SK-N-SH (cell line): ENCODE measurements at places on chromosomes 4 and X.

DNA sequence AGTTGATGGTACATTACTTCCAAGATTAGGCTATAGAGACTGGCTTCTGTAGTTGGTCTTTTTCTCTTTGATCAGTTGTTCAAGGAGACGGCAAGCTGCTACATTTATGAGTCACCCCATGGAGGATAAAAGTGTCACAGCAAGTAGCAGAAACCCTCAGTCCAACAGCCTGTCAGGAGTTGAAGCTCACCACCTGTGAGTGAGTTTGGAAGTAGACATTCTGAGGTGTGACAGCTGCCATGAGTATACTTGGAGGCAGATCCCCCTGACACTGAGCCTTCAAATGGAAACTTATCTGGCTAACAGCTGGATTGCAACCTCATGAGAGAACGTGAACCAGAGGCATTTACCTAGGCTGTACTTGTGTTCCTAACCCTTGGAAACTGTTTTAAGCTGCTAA is 68.0 kb downstream of the CCNG2 start:
- DNase-seq = no peak

DNA sequence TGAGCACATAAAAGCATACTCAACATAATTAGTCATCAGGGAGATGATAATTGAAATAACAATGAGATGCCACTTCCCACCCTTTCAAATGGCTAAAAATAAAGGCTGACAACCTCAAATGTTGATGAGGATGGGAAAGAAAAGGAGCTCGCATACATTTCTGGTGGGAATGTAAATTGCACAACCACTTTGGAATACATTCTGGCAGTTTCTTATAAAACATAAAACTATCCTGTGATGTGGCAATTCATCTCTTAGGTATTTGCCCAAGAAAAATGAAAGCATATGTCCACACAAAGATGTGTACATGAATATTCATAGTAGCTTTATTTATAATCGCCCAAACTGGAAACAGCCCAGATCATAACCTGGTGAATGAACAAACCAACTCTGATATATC is 687 bp upstream of the ZNF275 start:
- no peak for DNase-seq

- no peak for DNase-seq
Measured at GRCh38 chr4:150123796-150124677, 45.8 kb downstream of the DCLK2 start.

- DNase-seq = no peak
Measured at GRCh38 chr4:98377559-98377958, 116.4 kb downstream of the RAP1GDS1 start.

DNA sequence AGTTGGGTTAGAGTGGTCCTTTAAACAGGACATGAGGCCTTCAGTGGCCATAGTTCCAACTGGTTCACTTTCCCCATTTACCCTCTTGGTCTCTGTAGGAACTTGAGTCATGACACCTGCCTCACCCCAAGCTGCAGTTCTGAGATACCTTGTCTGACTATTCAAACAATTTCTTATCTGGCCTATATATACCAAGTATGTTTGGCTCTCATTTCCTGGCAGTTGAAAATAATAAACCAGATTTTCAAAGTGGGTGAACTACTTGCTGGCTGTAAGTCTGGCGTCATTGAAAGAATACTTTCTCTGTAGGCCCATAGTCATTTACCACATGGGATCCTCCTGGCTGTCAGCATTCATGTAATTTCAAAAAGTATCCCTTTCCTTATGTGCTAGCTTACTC is 228.8 kb downstream of the SHROOM3 start:
- DNase-seq = no peak

DNA sequence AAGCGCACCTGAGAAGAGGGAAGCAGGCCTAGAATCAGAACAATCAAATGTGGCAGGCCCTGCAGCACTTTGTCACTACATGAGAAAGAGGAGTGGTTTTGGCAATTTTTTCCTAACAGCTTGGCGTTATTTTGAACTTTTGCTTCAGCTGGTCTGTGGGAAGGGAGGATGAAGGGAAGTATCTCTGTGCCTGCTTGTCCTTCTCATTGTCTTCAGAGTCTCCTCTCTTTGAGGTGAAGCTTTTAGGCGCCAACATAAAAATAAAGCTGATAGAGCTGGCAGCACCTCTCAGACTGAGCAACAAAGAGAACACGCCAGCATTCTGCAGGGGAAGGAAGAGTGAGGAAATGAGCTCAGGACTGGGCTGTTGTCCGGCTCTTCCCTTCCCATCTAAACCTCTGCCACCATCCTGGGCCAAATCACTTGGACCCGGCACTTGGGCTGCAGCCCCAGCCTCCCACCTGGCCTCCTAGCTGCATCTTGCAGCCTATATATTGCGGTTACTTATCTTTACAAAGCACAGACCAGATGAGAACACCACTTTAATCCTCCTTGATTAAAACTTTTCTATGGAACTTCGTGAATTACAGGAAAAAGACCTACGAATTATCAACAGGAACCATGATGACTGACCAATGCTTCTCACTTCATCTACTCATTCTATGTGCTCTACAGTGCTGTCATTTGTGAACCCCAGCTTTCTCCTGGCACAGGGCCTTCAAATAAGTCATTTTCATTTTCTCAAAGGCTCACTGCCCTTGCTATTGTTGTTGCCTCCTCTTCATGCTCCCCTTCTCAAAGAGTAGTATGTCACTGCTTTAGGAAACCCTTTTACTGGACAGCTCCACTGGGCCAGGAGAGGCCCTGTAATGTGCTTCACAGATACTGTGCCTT is 476.4 kb upstream of the HS3ST1 start:
- DNase-seq = no peak

- DNase-seq = peak; percentile 7
Measured at GRCh38 chr4:24856586-24856985, 56.3 kb downstream of the CCDC149 start.

DNA sequence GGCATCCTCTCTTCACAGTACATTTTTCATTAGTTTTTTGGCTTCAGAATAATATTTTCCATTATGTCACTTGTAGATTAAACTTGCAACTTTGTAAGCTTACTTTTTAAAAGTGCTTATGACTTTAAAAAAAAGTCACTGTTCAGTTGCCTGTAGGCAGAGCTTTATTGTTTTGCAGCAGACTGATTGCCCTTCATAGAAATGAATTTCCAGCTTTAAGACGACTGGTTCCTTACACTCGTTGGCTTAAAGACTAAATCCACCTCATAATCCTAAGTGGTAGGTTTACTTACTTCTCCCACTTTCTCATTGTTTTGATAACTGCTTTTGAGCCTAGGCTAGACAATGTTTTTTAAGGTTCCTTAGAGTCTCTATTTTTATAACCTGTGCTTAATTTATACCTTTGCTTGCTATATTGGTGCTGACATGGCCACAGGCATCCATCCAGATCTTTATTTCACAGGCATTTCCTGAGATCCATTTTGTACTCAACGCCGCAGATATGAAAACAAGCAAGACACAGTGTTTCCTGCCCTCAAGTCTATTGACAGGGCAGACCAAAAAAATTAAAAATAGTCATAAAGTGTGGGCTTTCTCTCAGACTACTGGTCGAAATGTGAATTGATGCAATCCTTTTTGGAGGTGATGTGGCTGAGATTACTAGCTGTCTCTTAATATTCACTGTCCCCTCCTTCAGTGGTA is 12.6 kb upstream of the IL13RA2 start:
- no peak for DNase-seq

DNA sequence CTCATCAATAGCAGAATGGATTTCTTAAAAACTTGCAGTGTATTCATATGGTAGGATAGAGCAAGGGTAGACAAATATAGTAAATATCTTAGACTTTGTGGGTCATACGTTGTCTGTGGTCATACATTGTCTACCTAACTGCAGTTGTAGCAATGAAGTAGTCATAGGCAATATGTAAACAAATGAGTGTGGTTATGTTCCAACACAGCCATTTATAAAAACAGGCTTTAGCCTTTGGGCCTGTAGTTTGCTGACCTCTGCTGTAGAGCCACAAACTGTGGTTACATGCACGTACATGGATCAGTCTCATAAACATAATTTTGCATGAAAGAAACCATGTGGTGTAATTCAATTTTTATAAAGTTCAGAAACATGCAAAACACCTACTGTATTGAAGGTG is 98.9 kb downstream of the LARP1B start:
- no peak for DNase-seq

DNA sequence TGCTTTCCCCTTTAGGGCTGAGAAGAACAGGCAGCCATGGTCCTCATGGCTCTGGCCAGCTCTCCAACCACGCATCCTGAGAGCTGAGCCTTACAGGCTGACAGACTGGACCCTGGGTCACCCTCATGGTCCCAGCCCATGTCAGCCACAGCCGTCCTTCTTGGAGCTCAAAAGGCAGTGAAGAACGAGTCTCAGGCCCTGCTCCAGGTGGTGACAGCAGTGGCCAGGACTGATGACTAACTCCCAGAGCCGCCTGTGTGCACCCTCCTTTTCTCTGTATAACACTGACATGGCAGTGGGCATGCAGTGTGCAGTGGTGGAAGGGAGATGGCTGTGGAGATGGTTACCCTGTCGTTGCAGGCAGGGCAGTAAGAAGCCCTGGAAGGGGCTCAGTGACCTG is 10.3 kb upstream of the DUSP9 start:
- peak; percentile 12 for DNase-seq

- no peak for DNase-seq
Measured at GRCh38 chr4:66959207-66959606, 586.1 kb downstream of the CENPC start.

DNA sequence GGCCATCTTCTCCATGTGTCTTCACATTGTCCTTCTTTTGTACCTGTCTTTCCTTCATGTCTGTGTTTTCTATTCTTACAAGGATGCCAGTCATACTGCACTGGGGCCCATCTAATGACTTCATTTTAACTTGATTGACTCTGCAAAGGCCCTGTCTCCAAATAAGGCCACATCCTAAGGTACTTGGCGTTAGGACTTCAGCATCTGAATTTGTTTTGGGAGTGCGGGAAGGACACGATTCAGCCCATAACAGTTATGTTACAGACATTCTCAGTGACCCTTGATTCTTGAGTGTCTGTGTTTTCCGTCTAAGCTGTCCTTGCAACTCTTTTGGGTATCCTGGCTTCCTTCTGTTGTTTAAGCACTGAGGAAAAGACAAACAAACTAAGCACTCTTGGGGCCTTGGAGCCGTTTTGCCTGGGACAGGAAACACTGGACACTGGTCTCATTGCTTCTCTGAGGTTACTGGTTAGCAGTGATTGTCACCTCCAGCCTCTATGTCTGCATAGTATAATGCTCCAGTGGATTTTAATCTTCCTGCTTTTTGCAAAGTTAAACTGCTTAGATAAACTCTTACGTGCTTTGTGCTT is 80.7 kb downstream of the SNX25 start:
- DNase-seq = no peak

DNA sequence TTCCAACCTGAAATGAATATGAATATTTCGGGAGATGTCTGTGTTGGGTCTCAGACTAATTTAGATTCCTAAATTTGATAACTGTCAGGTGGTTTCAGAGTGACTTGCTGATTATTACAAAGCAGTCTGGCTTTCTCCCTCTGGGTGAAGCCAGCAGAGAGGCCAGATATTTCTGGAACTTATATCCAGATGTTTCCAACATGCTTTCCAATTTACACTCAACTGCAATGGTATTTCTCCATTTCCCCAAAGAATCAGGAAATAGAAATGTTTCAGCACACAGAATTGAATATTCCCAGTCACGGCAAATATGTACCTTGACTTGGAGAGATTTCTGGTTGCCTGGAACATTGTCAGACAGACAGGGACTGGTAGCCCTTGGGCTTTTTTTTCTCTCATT is 48.5 kb upstream of the EGFL6 start:
- no peak for DNase-seq
